ENCODE measurements at places on chromosomes 6 and 20.

DNA sequence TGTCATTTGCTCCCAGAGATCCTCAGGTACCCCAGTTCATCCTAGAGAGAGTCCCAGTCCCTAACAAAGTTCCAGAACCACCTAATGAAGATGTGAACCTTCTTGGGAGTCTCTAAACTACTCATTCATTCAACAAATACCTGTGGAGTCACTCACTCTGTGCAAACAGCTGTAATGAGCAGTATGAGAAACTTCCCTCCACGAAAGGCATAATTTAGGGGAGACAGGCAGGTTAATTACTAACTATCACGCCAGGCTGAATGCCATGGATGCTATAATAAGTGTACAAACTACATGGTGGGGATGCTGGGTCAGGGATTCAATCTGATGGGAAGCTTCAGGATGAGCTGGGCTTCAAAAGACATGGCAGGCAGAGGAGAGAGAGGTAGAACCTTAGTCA, 70.1 kb upstream of the AFDN start:
- DNase-seq, result no peak

- DNase-seq, result no peak
Observed at GRCh38 chr20:56769921-56770600, 141.0 kb downstream of the TFAP2C start.

DNA sequence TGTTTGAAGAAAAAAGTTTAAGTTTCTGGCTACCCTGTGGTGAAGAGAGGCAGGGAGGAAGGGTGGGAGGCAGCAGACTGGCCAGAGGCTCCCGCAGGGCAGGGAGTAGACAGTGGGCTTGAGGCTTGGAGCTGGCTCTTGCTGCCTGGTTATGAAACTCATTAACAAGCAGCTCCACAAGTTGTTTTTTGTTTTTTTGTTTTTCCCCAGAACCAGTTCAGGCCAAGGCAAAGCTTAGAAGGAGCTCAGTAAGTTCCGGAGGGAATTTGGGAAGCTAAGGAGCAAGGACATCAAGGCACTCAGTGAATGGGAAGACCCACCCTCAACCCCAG, 4.0 kb downstream of the DLL1 start:
- DNase-seq, result no peak

- DNase-seq, result no peak
Observed at GRCh38 chr6:116411284-116411623, 40.5 kb downstream of the DSE start.

GRCh38 chr20:4401601-4402000, 320.1 kb upstream of the PRND start:
- DNase-seq, result no peak

DNA sequence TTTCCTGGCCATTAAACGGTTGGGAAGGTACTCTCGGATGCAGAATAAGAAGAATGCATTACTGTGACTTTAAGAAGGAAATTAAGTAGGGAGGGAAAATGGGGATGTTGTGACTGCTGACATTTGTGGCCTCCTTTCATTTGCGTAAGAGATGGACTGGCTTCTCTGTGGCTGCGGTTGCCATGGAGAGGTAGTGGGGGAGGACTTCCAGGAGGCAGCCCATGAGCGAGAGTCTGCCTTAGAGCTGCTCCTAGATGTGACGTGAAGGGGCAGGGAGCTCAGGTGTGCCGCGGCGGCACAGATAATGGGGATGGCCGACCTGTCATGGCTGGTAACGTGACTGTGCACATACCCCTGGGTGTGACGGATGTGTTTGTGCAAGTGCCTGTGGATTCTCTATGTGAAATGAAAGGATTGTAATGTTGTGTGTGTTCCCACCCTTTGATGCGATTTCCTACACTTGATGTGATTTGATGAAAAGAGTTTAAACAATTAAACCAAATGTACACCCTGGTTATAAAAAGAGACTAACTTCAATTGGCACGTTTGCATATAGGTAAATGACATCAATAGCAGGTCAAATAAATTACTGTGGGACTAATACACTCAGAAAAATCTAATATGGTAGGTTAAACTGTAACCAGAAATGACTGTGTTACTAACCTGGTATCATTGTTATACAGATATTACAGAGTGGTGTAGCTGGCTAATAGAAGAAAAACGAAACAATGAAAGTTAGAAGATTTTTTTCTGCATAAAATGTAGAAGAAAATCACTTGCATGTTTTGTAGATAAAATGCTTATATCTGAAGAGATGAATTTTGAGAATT, 48.9 kb downstream of the HIVEP1 start:
- DNase-seq, result peak; percentile 57

- no peak for DNase-seq
Observed at GRCh38 chr6:127716465-127716864, 139.5 kb downstream of the C6orf58 start.

GRCh38 chr20:52093575-52093974, 98.0 kb downstream of the ZFP64 start:
- DNase-seq, result no peak

GRCh38 chr20:62771396-62772102, 24.7 kb upstream of the MRGBP start:
- no peak for DNase-seq

- DNase-seq, result no peak
Observed at GRCh38 chr20:19428324-19428723, 215.9 kb downstream of the SLC24A3 start.

DNA sequence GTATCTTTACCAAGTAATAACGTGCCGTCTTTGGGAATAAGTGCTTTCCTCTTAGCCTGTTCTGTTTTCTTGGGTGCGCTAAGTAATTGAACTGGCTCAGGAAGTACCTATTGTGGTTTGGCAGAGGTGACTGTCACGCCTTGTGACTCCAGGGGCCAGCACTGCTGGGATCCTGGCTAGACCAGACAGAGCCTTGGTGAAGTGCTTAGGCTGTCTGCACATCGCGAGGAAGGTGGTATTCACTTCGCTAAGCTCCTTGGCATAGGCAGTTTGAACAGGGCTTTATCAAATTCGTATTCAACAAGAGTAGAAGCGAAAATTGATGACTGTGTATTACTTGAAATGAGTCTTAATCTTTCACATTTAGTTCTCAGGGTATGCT, 17.6 kb downstream of the PRDM1 start:
- no peak for DNase-seq

- no peak for DNase-seq
Observed at GRCh38 chr6:135488023-135488422, 9.5 kb downstream of the AHI1 start.

DNA sequence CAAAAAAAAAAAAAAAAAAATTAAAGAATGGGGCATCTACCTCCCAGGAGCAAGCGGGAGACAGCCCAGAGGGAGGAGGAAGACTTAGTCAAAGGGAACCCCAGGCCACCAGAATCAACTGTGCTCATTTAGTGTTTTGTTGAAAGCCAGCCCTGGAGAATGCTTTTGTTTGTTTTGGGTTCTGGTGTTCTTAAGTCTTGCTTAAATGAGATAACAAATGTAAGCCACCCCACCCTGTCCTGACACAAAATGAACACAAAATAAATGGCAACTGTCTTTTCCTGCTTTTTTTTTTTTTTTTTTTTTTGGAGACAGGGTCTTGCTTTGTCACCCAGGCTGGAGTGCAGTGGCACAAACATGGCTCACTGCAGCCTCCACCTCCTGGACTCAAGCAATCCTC, 165.0 kb upstream of the JARID2 start:
- DNase-seq, result no peak

- DNase-seq, result peak; percentile 57
Observed at GRCh38 chr6:29737707-29738630, 14.7 kb downstream of the HLA-F start.

- DNase-seq, result no peak
Observed at GRCh38 chr6:46677314-46677654, 10.4 kb upstream of the TDRD6 start.

DNA sequence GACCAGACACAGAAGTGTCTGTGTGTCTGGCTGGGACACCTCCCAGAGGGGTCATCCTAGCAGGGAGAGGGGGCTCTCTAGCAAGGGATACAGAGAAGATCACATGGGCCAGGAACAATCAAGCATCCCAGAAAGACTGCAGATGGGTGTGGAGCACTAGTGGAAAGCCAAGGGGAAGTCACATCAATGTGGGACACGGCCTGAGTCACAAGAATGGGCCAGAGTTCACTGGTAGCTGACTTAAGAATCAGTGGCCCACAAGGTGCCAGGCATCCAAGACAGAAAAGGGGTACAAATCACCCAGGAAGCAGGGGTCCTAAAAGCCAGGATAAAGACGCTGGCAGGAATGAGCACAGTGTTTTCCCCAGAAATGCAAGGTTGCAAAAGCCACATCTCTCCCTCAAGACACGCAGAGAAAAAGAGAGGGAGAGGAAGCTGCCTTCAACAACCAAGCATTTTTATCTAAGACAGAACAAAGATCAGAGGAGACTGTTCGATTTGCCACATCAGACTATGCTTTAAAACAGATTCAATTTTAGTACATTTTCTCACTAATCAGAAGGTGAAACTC, 113.6 kb upstream of the DST start:
- no peak for DNase-seq

- DNase-seq, result no peak
Observed at GRCh38 chr6:36289281-36289878, 19.5 kb downstream of the PNPLA1 start.

DNA sequence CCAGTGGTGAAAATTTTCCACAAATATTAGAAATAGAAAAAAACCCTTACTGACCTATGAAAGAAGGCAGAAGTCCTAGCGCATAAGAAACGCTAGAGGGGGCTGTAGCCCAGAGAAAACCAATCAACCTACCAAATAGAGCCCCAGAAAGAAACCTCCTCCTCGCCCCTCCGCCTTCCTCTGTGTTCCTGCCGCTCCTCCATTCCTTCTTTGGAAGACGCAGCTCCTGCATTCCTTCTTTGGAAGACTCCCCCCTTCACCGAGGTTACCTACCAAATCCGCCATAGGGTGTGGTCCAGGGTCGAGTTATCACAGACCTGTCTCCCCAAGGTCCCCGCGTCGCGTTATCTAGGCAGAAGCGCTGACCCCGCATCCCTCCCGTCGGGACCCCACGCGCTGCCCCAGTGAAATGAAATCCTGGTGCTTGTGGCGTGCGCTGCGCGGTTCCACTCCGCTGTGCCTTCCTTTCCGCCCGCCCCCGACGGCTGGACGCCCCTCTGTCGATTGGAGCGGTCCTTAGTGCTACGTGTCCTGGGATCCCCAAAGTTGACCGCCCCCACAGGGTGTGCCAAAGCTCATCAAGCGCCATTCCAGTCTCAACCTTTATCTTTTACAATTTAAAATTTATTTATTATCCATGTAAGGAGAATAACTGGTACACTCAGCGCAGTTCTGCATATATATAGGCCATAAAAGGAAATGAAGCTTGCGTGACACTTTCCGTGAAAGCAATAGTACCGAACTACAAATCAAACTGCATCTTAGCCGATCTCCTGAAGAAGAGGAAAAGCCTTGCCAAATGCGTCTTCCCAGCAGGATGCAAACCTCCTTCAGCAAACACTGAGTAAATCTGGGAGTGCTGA, 13.0 kb downstream of the RPP21 start:
- peak; percentile 10 for DNase-seq

- DNase-seq, result no peak
Observed at GRCh38 chr20:58774667-58775263, 75.9 kb downstream of the GNAS-AS1 start.
